NCI-H2171 (cell line): ENCODE measurements at places on chromosomes 7 and 10.
A peak's percentile ranks its signal among the peaks of the same experiment; 100 is the strongest.

- DNase-seq, result peak; percentile 56
Measured at GRCh38 chr10:32980558-32981468, 22.8 kb upstream of the ITGB1 start.

GRCh38 chr10:59460601-59461000, 98.3 kb upstream of the FAM13C start:
- no peak for DNase-seq

- DNase-seq, result peak; percentile 71
Measured at GRCh38 chr7:157615101-157615817, 278.5 kb downstream of the DNAJB6 start.

- no peak for DNase-seq
Measured at GRCh38 chr10:65090991-65091390, 1569.8 kb downstream of the REEP3 start.

DNA sequence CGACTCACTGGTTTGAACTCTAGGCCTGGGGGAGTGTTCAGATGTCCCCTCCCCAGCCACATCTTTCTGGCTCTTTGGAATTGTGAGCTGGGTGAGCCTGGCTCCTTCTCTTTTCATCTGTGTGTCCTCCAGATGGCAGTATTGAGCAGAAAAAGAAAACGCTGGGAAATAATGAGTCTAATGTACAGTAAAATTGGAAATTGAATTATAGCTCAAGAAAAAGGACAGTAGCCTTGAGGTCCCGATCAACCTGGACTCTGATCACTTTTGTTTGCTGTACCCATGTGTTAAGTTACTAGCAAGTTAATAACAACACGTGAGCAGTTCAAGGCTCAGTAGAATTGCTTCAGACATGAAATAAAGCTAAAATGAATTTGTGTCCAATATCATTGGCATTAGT, 77.9 kb downstream of the SNX10 start:
- DNase-seq, result peak; percentile 46

DNA sequence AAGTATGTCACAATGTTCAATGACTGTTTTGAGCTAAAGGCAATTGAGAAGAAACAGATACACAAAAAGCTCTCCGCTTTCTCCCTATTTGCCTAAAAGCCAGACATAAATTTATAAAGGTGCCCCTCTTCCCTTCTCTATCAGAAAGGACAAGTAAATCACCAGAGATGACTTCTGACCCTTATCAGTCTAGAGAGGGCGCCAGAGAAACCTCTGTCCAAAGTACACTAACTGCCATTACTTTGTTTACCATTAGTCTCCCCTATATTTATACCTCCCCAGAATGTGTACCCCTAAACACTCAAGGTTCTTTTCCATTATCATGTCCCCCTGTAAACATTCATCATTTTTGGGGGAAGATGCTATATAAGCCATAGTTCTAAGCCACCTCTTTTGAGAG, 49.3 kb downstream of the TPK1 start:
- no peak for DNase-seq

DNA sequence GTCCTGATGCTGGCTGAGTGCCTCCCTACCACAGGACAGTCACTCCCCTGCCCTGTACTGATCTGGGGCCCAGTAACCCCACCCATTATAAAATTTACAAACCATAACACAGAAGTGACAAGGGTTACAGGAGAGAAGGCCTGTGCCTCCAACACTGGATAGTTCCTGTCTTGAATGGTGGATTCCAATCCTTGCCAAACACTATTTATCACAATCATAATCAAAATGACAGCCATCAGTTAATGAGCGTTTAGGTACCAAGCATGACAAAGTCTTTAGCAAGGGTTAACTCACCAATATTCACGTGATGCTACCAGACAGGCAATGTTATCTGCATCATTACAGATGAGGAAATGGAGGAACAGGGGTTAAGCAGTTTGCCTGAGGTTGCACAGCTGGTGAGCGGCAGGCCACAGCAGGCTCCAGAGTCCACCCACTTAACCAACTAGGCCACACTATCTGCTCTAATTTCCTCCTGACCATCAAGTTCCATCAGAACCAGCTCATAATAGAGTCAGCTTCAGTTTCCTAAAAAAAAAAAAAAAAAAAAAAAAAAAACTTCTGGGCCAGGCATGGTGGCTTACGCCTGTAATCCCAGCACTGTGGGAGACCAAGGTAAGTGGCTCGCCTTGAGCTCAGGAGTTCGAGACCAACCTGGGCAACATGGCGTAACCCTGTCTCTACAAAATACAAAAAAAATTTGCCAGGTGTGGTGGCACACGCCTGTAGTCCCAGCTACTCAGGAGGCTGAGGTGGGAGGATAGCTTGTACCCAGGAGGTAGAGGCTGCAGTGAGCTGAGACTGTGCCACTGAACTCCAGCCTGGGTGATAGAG, 14.2 kb downstream of the PDLIM1 start:
- DNase-seq, result no peak

- DNase-seq, result no peak
Measured at GRCh38 chr10:48701139-48701901, 16.6 kb downstream of the WDFY4 start.

DNA sequence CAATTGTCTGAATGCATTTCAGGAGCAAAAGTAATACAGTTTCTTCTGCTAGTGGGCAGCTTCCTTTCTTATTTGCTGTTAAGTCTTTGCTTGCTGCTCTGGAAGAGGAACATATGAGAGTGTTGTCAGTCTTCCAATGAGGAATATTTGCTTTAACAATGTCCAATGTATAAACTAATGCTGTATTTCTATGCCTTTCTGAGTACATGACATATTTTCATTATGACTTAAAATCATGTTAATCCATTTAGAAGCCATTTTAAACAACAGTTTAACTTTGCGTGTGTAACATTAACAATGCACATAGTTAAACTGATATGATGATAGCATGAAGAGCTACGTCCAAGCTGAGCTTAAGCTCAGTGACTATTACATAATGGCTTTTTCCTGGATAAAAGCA, 933.4 kb upstream of the GHITM start:
- DNase-seq, result no peak

GRCh38 chr7:14197280-14197679, 207.8 kb upstream of the ETV1 start:
- peak; percentile 18 for DNase-seq

GRCh38 chr7:32043688-32044087, 26.5 kb downstream of the PDE1C start:
- no peak for DNase-seq

- no peak for DNase-seq
Measured at GRCh38 chr10:31584876-31585275, 265.9 kb downstream of the ZEB1 start.

DNA sequence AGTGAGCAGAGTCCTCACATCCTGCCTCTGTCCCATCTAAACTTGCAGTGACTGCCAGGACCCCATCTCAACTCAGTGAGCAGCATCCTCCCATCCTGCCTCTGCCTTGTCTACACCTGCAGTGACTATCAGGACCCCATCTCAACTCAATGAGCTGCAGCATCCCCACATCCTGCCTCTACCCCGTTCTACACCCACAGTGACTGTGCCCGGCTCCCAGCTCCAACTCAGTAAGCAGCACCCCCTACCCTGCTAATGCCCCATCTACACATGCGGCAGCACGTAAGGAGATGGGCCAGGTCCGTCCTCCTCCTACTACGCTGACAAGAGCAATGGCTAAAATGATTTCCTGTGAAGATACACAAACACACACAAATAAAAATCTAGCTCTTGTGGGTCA, 65.5 kb downstream of the TNS3 start:
- no peak for DNase-seq

DNA sequence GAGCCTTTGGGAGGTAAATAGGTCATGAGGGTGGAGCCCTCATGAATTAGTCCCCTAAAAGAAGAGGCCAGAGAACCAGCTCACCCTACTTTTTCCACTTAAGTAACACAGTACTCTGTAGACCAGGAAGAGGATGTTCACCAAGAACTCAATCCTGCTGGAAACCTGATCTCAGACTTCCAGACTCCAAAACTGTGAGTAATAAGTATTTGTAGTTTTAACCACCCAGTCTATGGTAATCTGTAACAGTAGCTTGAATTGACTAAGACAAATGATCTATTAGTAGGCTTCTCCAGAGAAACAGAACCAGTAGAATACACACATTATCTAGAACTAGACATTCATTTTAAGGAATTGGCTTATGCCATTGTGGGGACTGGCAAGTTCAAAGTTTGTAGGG, 51.5 kb downstream of the ANKMY2 start:
- no peak for DNase-seq

- DNase-seq, result no peak
Measured at GRCh38 chr10:60735244-60735643, 43.0 kb upstream of the CDK1 start.

GRCh38 chr7:90709501-90710465, 113.7 kb downstream of the CDK14 start:
- no peak for DNase-seq

DNA sequence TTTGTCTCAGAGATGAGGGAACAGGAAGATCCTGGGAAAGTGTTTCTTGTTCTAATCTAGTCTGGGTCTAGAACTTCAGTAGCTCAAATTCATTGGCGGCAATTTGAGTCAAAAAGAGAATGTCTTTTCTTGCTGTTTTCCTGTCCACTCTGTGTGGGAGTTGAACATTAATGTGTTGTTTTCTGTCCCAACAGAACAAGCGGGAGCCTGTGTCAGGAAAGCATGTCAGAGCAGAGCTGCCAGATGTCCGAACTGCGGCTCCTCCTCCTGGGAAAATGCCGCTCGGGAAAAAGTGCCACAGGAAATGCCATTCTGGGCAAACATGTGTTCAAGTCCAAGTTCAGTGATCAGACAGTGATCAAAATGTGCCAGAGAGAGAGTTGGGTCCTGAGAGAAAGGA, 16.0 kb downstream of the GIMAP8 start:
- no peak for DNase-seq

DNA sequence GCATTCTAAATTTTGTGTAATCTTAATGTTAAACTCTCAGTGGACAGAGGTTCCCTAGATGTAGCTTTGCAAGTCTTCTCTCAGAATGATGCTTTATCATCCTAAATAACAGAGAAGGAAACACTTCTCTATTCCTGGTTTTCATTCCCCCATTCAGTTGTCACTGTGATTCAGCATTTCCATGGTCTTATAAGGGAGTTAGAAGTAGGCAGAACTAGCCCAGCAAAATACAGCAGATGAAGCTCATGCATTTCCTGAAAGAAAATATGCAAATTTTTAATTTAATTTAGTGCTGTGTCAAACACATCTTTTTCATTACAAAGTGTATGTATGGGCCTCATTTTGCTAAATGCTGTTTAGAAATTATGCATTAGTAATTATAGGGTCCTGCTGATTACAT, 70.1 kb downstream of the ITPRID1 start:
- no peak for DNase-seq

GRCh38 chr7:69635555-69636185, 37.4 kb downstream of the AUTS2 start:
- DNase-seq, result no peak

DNA sequence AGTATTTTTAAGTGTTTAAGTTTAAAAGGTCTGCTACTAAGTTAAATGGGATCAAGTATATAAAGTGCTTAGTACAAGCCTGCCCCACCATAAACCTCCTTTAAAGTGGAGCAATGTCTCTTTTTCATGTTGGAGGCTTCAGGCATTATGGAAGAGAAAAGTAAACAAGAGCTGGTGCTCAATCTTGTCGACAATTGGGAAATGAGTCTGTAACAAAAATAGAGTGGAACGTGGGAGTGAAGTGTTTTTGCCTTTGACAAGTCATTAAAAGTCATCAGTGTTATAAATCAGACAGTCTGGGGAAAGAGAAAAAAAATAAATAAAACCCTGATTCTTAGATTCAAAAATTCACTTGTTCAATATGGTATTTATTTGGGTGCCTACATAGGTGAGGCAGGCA, 44.7 kb downstream of the DNAJC12 start:
- no peak for DNase-seq

DNA sequence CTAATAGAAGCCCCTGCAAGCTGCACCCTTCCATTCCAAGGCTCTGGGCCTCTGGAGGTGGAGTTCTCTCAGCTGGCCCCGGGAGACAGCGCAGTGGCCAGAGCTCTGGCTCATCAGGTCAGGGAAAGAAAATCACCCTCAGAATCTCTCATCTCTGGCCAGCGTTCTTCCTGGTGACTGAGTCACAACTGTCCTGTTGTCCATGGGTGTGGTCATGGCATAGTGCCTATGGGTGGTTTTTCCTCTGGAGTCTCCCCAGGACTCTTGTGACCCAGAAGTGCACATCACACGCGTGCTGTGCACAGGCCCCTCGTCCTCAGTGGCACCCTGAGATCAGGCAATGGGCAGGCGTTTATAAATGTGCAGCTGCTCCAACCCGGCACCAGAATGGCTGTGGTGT, 27.4 kb upstream of the FXYD4 start:
- DNase-seq, result no peak

GRCh38 chr10:110392121-110392520, 87.4 kb upstream of the SMNDC1 start:
- DNase-seq, result no peak

GRCh38 chr10:2986391-2986801, 81.0 kb upstream of the PFKP start:
- DNase-seq, result peak; percentile 34

GRCh38 chr7:139118805-139119485, 9.4 kb upstream of the ZC3HAV1 start:
- DNase-seq, result peak; percentile 11

DNA sequence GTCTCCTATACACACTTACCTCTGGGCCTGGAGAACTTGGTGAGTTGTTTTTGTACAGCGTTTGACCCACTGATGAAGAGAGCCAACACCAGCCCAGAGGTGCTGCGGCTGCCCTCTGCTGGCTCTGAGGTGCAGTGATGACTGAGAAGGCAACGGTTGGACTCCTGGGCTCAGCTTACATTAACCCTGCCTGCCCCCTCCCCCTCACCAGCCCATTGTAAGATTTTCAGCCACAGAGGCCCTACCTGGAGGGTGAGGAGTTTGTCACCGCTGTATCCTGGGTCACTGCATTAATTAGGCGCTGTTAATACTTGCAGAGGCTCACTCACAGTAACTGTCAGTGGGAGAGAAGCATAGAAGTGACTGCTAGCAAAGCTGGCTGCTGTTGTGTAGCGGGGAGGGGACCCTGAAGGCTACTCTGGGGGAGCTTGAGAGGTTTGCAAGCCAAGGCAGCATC, 19.0 kb upstream of the ANKRD2 start:
- no peak for DNase-seq

DNA sequence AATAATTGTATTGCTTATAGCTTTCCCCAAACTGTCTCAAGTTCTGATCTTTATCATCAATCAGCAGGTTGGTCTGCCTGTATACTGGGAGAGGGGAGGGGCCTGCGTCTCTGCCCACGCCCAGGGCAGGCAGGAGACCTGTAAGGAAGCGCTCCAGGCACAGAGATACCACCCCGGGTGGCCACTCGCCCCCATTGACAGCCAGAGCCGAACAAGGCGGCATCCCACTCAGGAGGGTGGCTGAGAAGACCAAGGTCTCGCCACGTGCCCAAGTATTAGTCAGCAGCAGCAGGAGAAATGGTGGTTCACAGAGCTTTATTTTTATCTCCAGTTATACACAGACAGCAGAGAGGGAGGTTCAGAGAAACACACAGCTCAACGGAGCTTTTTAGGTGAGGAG, 7.2 kb downstream of the STK32C start:
- no peak for DNase-seq

DNA sequence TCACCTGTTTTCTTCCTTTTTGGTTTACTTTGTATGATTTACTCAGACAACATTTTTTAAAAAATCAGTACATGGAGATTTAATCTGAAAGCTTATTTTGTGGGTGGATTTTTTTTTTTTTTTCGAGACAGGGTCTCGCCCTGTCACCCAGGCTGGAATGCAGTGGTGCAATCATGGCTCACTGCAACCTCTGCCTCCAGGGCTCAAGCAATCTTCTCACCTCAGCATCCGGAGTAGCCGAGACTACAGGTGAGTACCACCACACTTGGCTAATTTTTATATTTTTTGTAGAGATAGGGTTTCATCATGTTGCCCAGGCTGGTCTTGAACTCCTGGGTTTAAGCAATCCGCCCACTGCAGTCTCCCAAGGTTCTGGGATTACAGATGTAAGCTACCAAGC, 2.5 kb downstream of the GSTO1 start:
- no peak for DNase-seq
